ENCODE measurements at places on chromosomes 3 and 15.

DNA sequence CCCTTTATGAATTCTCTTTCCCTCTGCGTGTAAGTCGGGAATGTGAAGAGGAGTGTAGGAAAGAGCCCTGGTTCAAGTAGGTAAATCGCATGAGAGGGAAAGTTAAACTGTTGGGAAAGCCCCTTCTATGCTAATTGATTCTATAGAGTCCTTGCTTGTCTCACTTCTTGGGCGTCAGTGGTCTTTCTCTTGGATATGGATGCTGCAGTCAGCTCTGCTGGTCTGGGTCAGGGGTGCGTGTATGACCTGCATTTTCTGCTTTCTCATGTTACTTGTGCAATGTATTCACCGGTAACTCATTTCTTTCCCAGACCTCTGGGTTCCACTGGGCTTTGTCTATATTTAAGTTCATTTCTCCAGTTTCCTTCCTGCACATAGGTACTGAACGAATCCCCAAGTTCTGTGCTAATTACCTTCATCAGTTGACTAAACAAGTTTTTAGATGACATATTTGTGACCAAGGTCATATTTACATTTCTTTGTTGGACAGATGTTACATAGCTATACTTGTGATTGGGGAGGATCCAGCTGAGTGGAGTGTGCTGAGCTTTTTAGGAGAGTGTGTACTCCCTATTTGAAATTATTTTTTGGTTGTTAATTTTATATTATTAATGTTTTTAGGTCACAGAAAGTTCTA, 1.4 kb downstream of the SETD5 start:
- no peak for DNase-seq

DNA sequence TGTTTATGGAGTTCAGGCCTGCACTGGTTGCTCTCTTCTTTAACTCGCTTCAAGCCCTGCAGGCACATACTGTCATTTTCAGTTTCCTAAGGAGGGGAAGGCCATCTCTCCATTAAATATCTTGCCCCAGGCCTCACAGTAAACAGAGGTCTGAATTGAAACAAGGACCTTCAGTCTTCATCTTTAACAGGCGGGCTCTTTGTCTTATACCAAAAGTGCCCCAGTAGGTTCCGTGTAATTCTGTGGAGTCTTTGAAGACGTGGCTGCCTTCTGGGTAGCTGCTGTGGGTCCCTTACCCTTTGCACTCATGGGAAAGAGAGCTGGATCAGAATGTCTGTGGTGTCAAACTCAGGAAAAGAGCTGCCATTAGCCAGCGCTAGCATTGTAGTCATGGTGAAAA, 161.2 kb downstream of the APBA2 start:
- no peak for DNase-seq

DNA sequence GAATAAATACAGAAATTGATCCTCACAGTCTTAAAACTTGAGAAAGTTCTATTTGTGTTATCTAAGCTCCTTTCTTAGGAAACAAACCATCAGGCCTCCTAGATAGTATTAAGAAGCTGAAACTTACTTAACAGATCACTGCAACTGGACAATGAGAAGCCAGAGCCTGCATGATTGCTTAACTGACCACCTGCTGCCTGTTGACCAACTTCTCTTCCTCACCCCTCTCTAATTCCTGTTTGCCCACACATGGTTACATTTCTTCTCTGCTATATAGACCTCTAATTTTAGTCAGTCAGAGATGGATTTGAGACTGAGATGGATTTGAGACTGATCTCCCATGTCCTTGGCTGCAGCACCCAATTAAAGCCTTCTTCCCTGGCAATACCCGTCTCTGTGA, 13.5 kb downstream of the CCPG1 start:
- no peak for DNase-seq

- no peak for DNase-seq
These were observed 657.7 kb upstream of the CCDC54 start for GRCh38 chr3:106719583-106719982.

DNA sequence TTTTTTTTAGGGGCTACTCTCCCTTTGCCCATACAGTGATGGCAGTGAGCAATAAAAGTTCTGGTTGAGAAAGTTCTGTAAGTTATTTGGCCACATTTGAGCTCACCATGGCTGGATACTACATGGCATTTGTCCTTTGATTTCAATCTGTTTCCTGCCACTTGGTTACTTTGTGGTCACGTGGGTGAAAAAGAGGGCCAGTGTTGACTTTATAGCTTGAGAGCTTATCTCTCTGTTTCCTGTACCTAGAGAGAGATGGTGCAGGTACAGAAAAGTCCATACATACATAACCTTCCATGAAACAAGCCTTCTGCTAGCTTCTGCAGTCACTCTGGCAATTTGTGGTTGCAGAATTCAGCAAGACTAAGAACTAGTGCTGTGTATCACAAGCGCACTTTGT, 23.4 kb upstream of the MECOM start:
- no peak for DNase-seq

DNA sequence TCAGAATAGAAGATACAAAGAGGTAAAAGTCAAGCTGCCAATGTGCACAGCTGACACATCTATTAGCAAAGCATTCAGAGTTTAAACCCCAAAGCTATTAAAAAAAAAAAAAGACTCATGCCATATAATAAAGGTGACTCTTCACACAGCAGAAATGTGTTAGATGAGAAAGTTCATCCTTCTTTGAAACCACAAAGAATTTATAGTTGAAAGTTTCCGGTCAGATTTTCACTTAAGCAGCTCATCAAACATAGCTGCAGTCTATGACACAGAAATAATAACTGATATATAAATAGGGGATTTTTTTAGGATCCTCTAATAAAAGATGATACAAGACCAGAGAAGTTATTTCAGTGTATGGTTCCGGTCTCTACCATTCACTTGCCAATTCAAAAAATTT, 76.6 kb downstream of the WWTR1 start:
- DNase-seq: no peak

GRCh38 chr15:82003916-82004315, 41.9 kb downstream of the MEX3B start:
- no peak for DNase-seq

DNA sequence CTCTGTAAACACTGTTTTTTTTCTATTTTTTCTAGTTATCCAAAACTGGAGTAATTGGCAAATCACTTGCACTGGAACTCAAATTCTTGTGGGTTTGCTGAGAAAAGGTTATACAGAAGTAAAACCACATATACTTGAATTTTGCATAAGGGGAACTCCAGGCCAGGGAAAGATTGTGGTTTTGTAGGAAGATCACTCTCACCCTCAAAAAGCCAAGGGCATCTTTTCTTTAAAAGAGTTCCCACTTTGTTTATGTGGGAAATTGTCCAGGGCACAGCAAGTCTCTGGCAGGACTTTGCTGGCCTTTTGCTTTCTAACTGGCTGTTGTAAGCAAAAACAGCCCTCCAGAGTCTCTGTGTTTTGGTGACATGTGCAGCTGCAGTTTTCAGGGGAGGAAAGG, 340.3 kb upstream of the RBMS3 start:
- DNase-seq: no peak

GRCh38 chr3:49717959-49718857, 1.3 kb downstream of the AMIGO3 start:
- no peak for DNase-seq

DNA sequence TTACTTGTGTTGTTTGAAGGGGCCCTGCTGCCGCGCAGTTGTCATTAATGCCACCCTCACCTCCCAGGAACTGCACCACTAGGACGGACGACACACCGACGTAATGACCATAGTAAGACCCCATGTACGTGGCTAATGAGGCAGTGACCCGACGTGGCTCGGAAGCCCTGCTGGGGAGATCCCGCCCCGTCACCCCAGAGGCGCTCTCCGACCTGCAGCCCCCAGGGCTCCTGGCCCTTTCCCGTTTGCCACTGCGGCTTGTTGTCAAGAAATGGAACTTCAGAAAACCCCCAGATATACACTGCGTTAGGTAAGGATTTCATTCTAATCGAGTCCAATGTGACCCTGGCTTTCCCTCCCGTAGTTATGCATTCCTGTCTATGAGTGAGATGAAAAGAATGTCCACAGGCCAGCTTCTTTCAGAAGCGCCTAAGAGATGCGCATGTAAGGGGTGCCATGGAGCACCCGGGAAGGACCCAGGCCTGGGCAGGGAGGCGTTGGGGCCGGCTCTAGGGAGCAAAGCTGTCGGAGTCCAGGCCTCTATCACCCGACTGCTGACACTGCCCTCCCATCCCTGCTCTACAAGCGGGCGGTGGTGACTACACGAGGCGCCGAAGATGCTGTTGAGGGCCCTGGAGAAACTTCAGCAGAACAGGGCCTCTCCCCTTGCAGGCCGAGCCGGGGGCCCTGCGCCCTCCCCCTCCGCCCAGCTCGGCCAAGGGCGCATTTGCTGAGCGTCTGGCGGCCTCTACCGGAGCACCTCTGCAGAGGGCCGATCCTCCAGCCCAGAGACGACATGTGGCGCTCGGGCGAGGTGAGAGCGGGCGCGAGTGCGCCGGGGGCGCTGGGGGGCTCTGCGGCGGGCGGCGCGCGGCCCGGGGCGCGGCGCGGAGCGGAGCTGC, at the start of gene GABRA5:
GABRA5 (plus strand) TSS at position 765 of the 902 bp plus-strand sequence. CDS start 2,187 bp downstream, outside the sequence.
- DNase-seq: no peak

DNA sequence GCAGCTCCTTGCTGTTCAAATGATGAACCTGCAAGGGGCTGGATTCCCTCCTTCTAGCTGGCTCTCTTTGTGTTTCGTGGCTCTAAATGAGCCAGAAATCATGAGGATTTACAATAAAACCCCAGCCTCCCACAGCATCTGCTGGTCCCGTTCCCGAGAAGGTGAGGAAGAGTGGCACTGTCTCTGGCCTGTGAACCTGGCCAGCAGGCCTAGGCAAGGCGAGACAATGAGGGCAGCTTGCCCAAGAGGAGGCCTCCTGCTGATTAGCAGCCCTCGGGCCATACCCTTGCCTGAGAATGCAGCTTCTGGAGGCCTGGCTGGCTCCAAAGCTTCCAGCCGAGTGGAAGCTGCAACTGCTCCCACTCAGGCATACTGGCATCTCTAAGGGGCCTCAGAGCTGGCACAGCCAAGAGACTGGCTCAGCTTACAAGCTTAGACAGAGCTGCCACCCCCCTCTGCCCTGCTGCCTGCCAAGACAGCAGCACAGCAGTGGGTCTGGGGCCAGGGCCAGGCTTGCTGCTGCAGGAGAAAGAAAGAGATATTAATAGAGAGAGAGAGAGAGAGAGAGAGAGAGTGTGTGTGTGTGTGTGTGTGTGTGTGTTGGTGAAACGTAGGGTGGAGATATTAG, 76.5 kb downstream of the HMG20A start:
- DNase-seq: no peak

DNA sequence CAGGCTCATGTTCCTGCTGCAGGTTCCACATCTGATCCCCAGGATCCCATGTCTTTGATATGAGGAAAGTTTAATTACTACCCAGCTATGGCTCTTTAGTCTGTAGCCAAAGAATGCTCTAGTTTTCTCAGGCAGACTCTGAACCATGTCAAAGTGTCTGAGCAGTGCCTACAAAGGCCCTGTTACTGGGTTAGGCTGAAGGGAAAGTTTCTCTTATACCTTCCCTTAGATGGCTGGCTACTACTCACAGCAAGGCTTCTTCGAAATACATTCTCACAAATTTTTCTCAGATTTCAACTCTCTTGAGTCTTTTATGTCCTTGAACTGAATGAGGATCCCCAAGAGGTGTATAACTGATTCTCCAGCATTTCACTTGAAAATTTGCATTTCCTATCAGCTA, 102.4 kb downstream of the NR1D2 start:
- DNase-seq: no peak

Data from stimulated activated CD4-positive, alpha-beta T cell treated with anti-CD3 and anti-CD28 coated beads, Interleukin-1b, Interleukin-23, amount 100 ng/mL, for 1 hour (primary cell).